Hindlimb muscle (tissue), 1 donor: ENCODE measurements at places on chromosomes 2 and 18. TPM values are rescaled to one million over a fixed set of nuclear protein-coding genes. Genes with fewer than 3 reads are reported as not detected.
A peak's percentile ranks its signal among the peaks of the same experiment; 100 is the strongest.

DNA sequence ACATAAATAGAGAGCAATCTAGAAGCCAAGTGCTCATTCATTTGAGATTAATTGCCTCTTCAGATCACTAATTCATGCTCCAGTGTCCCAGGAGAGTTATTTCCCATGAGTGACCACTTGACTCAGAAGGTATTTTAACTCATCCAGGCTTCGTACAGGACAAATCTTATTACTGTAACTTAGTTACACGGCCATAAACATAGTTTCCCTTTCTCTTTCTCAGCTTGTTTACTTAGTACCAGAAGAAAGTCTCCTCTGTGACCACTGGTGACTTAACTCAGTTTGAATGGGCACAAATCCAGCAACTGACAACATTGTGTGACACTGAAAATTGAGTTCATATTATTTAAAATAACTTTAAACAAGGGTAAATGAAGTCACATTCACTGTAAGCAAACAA lies 25.3 kb downstream of the MMADHC start:
- DNase-seq = no peak

GRCh38 chr2:134212746-134213145 lies 41.1 kb upstream of the MGAT5 start:
- no peak for DNase-seq

- no peak for DNase-seq
These were observed 303.6 kb downstream of the SOX11 start for GRCh38 chr2:5995832-5996231.

DNA sequence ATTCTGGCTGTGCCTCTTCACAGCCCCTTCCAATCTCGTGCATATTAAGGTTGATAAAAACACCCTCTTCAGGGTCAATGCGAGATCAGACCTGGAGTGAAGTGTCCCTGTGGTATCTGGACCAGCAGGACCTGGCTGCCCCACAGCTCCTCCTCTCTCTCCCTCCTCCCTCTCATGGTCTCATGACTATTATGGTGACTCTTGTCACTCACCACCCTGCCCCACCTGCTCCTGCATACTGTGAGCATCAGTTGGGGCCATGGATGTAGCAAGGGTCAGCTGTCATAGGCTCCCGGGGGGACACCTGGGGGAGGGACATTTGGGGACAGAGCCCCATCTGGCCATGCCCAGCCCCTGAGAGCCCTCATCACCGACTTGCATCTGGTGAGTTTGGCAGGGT lies 50.2 kb downstream of the ODC1 start:
- no peak for DNase-seq

GRCh38 chr2:53575721-53576124 lies 191.9 kb upstream of the CHAC2 start:
- peak; percentile 11 for DNase-seq

DNA sequence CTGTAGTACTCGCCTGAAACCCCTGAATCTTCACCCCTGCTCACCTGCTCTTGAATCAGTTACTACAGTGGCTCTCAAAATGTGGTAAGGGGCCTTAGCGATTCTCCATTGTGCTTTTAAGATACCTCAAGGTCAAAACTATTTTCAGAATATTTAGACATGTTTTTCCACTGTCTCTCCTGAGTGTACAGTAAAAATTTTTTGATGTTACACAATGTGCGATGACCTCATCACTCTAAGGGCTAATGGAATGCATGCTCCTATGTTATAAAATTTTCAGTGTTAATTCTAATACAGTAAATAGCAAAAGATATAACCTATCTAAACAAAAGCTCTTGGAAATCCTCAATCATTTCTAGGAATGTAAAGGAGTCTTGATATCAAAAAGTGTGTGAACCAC lies 336.9 kb upstream of the PKDCC start:
- DNase-seq = no peak

- no peak for DNase-seq
These were observed 7.7 kb downstream of the FBXO15 start for GRCh38 chr18:74139888-74140287.

DNA sequence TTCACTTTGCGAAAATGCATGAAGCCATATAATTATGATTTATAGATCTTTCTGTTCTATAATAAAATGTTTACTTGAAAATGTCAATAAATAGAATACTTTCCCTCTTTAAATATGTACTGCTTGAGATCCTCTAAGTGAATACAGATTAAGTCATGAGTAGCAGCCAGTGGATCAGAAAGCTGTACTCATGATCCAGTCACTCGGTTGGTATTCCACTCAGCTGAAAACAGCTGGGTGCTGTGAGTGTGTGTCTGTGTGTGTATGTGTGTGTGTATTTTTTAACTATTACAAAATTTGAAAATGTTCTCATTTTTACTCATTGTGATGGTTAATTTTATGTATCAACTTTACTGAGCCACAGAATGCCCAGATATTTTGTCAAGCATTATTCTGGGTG lies 141.6 kb upstream of the CYP26B1 start:
- DNase-seq = no peak

SCN7A gene
- 46.2 TPM for polyA plus RNA-seq

RBKS gene
- polyA plus RNA-seq = 1.4 TPM

OSR1 gene
- 13.7 TPM for polyA plus RNA-seq
